Upper lobe of right lung (tissue), 1 donor: ENCODE measurements at places on chromosomes 7 and 10. TPM values are rescaled to one million over a fixed set of nuclear protein-coding genes. Genes with fewer than 3 reads are reported as not detected.

DNA sequence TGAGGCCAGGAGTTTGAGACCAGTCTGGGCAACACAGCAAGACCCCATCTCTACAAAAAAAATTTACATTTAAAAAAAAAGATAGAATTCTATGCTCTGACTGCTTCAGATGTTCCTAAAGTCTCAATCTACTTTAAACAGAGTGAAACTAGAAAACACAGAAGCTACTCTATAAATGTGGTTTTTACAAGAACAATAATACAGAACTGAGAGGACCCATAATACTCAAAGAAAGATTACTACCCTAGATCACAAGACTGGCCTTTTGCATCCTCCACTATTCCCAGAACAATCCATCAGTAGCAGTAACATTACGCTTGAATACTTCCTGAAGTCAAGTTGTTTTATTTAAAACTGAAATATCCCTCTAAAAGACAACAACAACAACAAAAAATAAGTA lies 119.4 kb downstream of the ZFAND4 start:
- DNase-seq = no peak

DNA sequence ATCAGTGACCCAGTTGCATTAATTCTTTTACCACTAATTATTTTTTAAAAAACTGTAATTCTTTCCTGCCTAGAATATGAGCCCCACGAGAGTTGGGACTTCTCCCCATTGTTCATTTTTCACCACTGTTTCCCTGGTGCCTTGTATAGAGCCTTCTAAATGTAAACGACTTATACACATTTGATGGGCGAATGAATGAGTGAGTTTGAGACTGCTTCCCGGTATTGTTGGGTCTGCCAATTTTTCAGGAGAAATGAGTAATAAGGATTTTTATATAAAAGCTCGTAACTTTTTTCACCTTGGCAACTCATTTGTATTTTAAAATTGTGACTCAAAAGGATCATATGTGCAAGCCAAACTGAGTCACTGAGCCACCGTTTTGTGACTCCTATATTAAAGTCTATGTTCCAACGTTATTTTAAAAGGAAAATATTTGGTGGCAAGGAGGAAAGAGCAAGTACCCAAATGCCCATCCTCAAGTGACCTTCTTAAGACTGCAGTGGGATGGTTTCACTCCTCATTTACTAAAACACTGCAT lies 621.3 kb downstream of the KCNMA1 start:
- DNase-seq = no peak

Gene ENTPD1
- total RNA-seq = 64.6 TPM

Gene EPDR1
- 70.3 TPM for total RNA-seq

DNA sequence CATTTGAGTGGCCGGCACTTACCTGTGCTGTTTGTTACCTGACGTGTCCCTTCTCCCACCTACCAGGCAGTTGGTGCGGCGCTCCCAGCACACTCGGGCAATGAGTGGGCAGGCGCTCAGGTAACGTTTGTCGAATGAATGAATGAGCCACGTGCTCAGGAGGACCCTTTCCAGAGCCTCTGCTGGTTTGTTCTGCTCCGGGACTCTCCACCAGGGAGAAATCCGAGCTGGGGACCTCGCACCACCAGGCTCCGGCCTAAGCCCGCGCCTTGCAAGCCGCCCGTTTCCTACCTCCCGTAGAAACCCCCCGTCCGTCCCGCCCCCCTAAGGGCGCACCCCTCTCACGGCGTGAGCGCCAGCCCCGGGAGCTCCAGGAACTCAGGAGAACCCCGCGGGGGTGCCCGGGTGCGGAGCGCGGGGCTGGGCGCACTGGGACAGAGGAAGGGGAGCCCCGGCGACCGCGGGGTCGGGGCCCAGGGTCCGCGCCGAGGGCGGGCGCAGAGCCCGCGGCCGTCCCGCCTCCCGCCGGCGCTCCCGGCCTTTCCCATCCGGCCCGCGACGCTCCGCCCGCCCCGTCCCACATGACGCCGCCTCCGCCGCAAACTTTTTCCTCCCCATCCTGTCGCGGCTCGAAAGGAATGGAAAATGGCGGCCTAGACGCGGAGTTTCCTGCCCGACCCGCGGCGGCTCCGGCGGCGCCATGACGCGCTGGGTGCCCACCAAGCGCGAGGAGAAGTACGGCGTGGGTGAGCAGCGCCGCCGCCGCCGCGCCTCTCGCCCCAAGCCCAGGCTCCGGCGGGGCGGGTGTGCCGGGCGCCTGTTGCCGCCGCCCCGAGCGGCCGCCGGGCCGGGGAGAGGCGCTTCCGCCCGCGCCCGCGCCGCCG lies at the start of gene DOCK1:
TSS of gene DOCK1 (plus strand) at position 611 of the 884 bp plus-strand sequence. CDS start at position 701, 90 bp downstream.
- DNase-seq = peak; percentile 88

DNA sequence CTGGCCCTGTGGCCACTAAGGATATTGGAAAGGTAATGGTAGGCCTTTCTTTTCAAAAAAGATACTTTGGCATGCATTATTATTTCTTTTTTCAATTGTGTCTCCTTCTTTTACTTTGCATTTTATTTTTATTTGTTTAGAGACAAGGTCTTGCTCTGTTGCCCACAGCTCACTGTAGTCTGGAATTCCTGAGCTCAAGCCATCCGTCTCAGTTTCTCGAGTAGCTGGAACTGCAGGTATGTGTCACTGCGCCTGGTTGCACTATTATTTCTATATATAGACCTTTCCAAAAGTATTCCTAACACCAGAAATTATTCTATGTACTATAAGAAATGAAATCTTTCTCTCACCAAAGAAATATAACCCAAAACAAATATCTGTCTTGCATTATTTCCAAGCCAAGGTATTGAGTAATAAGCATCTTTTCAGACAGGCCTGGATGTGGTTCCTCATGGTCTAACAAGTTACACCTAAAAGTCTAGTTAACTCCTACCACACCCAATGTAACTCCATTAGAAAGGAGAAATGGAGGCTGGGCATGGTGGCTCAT lies 500.8 kb upstream of the ANKRD30A start:
- DNase-seq = no peak

Gene LRRC4
- 6.4 TPM for total RNA-seq

GRCh38 chr7:101550641-101551541 lies 78.2 kb downstream of the MYL10 start:
- peak; percentile 70 for DNase-seq

DNA sequence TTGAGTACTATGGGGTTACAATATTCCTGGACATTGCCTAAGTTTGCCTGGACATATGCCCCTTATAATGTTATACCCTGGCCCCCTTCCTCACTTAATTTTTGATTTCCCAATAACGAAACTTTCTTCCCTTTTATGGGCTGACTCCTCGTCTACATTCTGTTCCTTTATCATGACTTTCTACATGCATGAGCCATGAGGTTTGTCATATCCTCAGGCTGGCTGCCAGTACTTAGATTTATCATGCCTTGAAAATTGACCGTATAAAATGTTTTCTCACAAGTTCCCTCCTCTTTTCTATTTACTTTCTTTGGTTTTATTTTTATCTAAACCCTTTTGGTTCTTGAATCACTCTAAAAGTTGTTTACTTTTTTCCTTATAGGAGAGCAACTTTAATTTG lies 4.7 kb downstream of the DNAH11 start:
- no peak for DNase-seq

DNA sequence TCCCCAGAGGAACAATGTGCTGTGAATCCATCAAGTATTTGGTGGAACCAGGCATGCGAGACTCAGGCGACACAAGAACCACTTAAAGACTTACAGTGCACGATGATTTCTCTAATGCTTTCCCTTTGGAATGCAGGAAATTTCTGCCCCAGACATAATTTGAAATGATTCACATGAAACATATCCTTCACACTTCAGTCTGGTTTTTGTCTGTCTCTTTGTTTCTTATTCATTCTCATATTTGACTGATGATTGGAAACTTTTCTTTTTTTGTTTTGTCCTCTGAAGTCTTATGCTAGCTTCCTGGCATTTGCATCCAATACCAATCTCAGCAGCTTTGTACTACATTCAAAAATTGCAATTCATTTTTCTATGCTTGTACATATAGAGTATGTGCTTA lies 502.8 kb downstream of the PHTF2 start:
- no peak for DNase-seq

DNA sequence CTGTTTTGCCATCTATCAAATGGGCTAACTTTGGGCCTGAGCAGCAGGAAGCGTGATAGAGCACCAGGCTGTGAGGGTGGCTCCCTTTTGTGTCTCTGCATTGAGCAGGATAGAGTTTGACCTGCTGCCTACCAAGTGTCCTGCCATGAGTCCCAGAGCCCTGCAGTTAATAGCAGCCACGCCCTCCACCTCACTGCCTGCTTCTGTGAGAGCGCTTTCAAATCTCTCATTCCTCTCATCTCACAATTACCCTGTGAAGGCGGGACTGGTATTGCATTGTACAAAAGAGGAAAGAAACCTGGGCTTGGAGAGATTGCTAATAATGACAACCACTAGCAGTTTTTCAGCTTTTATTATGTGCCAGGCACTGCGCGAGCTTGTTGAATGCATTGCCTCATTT lies 39.9 kb downstream of the UNC5B start:
- DNase-seq = no peak

Gene CHAT
- not detected for total RNA-seq

- DNase-seq = peak; percentile 36
Measured at GRCh38 chr10:131948501-131948900, 33.2 kb downstream of the BNIP3 start.

DNA sequence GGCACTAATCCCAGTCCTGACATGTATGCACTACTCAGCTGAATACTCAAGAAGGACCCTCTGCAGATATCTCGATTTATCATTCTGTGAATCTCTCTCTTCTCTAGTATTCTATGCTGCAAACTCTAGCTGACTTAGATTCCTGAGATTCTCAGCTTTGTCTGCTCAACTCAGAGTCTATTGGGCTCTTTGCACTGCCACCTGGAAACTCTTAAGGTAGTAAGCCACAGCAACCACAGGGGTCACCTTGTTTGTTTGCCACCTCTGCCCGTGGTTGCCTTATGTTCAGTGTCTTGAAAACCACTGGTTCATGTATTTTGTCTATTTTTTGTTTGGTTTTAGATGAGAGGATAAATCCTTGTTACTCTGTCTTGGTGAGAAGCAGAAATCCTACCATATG lies 72.9 kb downstream of the SP8 start:
- DNase-seq = no peak

- no peak for DNase-seq
Measured at GRCh38 chr10:52316001-52316400, 1.9 kb downstream of the DKK1 start.

GRCh38 chr7:99453105-99453504 lies 12.9 kb downstream of the ATP5MF start:
- DNase-seq = no peak

- DNase-seq = no peak
Measured at GRCh38 chr10:98242823-98243222, 25.2 kb downstream of the LOXL4 start.

Gene RARRES2
- 259 TPM for total RNA-seq

GRCh38 chr10:108736111-108736510 lies 1187.2 kb downstream of the XPNPEP1 start:
- DNase-seq = no peak

Gene ITGB8
- total RNA-seq = 4.6 TPM

Gene GNAI1
- 36.0 TPM for total RNA-seq

GRCh38 chr7:1609023-1609422 lies 39.2 kb upstream of the PSMG3 start:
- no peak for DNase-seq

GRCh38 chr7:42549866-42550485 lies 313.0 kb upstream of the GLI3 start:
- no peak for DNase-seq

GRCh38 chr7:156039971-156040677 lies 227.9 kb upstream of the SHH start:
- DNase-seq = no peak

- no peak for DNase-seq
Measured at GRCh38 chr10:102402512-102402896, 7.0 kb downstream of the NFKB2 start.

GRCh38 chr10:20616056-20616671 lies 280.9 kb downstream of the NEBL start:
- no peak for DNase-seq

Gene CRTAC1
- 128 TPM for total RNA-seq

DNA sequence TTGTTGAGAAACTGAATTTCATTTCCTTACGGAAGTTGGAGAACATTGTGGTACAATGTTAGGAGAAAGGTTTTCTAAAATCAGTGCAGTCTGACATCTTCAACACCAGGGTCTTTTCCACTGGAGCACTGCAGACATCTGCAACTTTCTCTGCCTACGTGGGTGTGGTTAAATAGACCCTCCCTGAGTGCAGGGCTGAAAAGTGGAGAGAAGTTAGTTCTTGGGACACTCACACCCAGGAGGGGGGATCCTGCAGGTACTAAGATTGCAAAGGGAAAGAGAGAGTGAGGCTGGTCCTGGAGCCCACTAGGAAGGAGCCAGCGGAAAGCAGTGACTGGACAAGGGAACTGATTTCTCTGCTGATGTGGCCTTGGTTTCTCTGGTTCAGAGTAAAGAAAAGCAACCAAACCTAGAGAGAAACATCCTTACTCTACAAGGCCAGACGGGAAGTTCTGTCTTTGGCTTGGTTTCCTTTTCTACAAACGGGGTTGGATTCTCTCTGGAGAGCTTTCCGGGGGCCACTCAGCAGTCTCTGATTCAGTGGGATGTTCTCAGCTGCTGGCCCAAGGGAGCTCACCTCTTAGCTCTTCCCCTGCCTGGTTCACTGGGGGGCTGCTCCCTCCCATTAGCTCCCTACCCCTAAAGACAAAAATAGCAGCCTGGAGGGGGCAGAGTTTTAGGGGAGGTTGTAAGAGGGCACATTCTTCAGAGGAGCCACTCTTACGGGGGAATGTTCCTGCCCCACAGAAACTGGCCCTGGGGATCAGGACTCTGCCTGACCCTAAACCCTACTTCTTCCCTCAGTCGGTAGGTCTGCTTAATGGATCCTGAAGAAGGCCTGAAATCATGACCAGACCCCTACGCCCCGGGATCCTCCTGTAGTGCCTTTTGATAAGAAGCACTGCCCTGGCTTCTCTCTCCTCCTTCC lies 2.7 kb downstream of the UPP1 start:
- DNase-seq = no peak

- DNase-seq = no peak
Measured at GRCh38 chr7:71229148-71229547, 97.2 kb downstream of the GALNT17 start.

- no peak for DNase-seq
Measured at GRCh38 chr7:136677471-136678365, 190.7 kb upstream of the CHRM2 start.

DNA sequence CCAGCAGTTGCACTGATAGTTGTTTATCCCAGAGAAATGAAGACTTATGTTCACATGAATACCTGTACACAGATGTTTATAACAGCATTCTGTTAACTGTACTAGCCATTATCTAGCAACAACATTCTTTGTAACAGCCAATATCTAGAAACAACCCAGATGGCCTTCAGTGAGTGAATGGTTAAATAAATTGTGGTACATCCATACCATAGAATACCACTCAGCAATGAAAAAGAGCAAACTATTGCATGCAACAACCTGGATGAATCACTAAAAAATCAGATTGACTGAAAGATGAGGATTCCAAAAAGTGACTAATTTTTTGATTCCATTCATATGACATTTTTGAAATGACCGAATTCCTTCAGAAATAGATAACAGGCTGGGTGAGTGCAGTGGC lies 360.3 kb downstream of the MALRD1 start:
- DNase-seq = no peak

Gene WBP1L
- 49.0 TPM for total RNA-seq
